ENCODE measurements at places on chromosomes 16 and 17. TPM values are rescaled to one million over a fixed set of nuclear protein-coding genes. Genes with fewer than 3 reads are reported as not detected.
A peak's percentile ranks its signal among the peaks of the same experiment; 100 is the strongest.

DNA sequence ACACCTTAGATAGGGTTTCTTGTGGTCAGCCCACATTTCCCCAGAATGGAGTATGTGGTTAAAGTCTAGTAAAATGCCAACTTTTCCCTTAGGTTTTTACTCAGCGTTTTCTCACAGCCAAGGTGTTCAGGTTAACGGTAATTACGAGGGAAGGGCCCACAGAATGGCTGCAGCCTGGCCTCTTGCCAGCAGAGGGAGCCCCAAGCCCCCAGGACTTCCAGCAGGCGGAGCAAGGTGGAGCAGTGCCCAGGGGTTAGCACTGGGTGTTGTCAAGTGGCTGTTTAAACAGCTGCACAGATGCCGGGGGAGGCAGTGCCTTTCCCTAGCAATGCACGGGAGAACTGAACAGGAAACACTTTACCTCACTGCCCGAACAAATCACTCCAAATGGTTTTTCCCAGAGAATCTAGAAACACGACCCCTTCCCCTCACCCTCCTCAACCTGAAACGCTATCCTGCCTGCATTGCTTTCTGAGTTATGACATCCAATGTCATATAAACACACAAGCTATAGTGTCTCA is 6.6 kb downstream of the PHB1 start:
- peak; percentile 80 for DNase-seq
- H3K27me3 ChIP-seq = no peaks in the 10 kb centered on the region
- peaks cover 90% of the 10 kb centered on the region for H3K36me3 ChIP-seq
- H3K27ac ChIP-seq = no peak overlapping the region
- H3K4me1 ChIP-seq = peaks cover 18% of the 10 kb centered on the region
- no peak overlapping the region for H3K4me3 ChIP-seq

GRCh38 chr17:65446043-65446442 is 115.4 kb downstream of the AXIN2 start:
- H3K36me3 ChIP-seq = no peaks in the 10 kb centered on the region
- H3K27me3 ChIP-seq = no peaks in the 10 kb centered on the region

DNA sequence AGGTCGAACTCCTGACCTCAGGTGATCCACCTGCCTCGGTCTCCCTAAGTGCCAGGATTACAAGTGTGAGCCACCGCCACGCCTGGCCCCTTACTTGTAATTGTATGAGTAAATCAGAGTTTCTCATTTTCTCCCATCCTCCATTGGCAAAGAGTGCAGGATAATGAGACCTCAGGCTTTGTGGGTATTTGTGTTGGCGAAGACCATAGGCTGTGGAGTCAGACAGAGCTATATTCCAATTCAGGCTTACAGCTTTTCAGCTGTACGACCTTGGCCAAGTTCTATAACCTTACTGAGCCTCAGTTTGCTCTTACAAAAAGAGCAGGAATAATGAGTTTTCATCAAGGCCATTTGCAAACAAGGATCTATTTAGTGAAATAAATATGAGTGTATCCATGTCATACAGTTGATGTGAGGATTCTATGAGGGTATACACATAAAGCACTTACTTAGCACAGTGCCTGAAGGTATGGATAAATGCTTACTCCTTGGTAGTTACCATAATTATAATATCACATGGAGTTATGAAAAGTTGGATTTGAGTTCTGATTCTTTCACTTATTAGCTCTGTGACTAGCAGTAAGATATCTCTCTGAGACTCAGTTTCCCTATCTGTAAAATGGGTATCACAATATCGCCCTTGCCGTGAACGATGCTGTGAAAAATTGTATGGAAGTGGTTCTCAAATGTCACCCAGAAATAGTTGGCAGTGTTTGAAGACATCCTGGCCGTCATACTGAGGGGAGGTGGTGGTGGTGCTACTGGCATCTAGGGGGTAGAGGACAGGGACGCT is 25.6 kb upstream of the CPPED1 start:
- H3K27ac ChIP-seq = no peak overlapping the region
- no peak for DNase-seq
- no peaks in the 10 kb centered on the region for H3K4me1 ChIP-seq
- no peaks in the 10 kb centered on the region for H3K36me3 ChIP-seq
- H3K4me3 ChIP-seq = no peak overlapping the region

PRSS53 gene
- 3.9 TPM for total RNA-seq

ADAMTS18 gene
- not detected for total RNA-seq

COG8 gene
- 19.3 TPM for total RNA-seq

SLC6A4 gene
- total RNA-seq = not detected

DNA sequence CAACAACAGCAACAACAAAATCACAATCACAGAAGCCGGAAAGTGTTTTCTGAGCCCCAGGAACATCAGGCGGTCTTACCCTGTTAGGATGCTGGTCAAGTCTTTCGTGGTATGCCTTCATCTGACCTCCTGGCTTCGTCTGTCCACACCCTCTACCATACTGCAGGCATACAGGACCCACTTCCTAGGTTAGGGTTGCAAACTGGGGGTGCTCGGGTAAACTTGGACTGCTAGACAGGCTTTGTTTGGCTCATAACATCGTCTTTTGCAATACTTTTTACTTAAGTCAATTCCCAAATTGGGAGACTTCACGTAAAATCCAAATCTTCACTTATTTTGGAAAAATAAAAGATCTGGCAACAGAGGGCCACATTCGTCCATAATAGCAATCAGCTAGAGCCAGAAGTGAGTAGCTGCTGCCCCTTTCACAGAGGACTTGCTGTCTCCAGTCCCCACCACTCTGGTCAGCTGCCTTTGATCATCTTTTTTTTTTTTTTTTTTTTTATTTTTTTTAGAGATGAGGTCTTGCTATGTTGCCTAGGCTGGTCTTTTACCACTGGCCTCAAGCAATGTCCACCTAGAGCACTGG is 30.0 kb downstream of the CHD9 start:
- no peaks in the 10 kb centered on the region for H3K36me3 ChIP-seq
- no peak overlapping the region for H3K27ac ChIP-seq
- H3K4me3 ChIP-seq = no peak overlapping the region
- DNase-seq = no peak
- no peaks in the 10 kb centered on the region for H3K27me3 ChIP-seq

DNA sequence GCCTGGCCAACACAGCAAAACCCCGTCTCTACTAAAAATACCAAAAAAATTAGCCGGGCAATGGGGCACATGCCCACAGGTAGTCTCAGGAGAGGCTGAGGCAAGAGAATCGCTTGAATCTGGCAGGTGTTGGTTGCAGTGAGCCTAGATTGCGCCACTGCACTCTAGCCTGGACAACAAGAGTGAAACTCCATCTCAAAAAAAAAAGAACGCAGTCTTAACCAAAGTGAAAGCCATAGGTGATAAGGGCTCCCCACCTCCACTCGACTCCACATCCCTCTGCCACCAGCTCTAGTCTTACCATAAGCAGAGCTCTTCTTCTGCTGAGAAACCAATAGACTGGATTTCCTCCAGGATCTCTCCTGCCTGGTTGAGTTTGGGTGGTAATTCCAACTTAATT is 266.0 kb downstream of the PHKB start:
- H3K27me3 ChIP-seq = no peaks in the 10 kb centered on the region
- H3K4me3 ChIP-seq = no peak overlapping the region
- H3K4me1 ChIP-seq = no peaks in the 10 kb centered on the region
- no peak for DNase-seq

GRCh38 chr17:79042421-79043190 is 18.6 kb downstream of the C1QTNF1 start:
- H3K4me3 ChIP-seq = no peak overlapping the region
- no peaks in the 10 kb centered on the region for H3K27me3 ChIP-seq

DNA sequence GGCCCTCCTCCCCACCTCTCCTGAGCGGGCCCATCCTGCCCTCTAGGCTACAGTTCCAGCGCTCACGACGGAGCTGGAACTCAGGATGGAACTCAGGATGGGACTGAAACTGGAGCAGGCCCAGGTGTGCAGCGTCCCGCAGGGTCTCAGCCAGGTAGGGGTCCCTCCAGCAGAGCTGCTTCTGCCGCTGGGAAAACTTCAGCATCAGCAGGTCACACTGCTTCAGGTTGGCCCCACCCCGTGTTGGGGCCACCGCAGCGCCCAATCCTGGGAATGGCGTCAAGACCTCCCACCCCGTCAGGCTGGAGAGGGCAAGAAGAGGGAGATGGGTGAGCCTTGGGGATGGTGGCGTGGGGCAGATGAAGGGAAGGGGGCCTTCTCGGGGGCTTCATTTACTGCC is 62.6 kb upstream of the TMEM97 start:
- H3K36me3 ChIP-seq = no peaks in the 10 kb centered on the region
- peaks cover 22% of the 10 kb centered on the region for H3K27me3 ChIP-seq
- no peak for DNase-seq
- peaks cover 8% of the 10 kb centered on the region for H3K4me1 ChIP-seq

KRTAP4-1 gene
- total RNA-seq = not detected

EVPLL gene
- total RNA-seq = not detected

DNA sequence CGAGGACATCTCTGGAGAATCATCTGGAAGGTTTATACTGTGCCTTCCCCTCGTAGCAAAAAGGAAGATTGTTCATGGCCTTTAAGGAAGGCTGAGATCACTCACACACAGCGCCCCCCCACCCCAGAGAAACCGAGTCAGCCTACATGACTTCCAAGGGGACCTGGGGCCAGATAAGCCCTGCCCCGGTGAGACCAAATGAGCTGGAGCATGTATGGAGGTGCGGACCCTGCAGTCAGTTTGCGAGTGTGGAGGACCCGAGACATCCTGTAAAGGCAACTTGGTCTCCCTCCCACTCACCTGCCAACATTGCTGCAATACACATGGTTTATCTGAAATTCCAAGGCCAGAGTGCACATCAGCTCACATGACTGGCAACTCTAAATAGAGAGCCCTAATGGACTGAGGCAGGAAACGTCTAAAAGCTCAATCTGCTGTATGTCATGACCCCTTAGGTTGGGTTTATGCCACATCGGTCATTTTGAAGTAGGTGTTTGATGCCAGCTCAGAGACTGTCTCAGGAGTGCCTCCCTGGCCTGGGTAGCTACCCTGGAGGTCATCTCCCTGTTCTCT is 233.6 kb downstream of the CPPED1 start:
- peaks cover 17% of the 10 kb centered on the region for H3K4me1 ChIP-seq
- DNase-seq = no peak
- no peak overlapping the region for H3K4me3 ChIP-seq
- no peaks in the 10 kb centered on the region for H3K27me3 ChIP-seq

CORO6 gene
- 2.8 TPM for total RNA-seq

NPW gene
- not detected for total RNA-seq

KRT27 gene
- not detected for total RNA-seq

- H3K4me3 ChIP-seq = no peak overlapping the region
- no peaks in the 10 kb centered on the region for H3K36me3 ChIP-seq
Observed at GRCh38 chr16:53059672-53060071, 4.9 kb downstream of the CHD9 start.

GRCh38 chr17:72430611-72431432 is 310.0 kb downstream of the SOX9 start:
- H3K4me1 ChIP-seq = no peaks in the 10 kb centered on the region
- H3K4me3 ChIP-seq = no peak overlapping the region
- no peaks in the 10 kb centered on the region for H3K36me3 ChIP-seq
- DNase-seq = no peak
- no peaks in the 10 kb centered on the region for H3K27me3 ChIP-seq

TMEM106A gene
- 6.3 TPM for total RNA-seq

RGS11 gene
- total RNA-seq = not detected

GRCh38 chr17:40563220-40564052 is 1.8 kb downstream of the CCR7 start:
- peak overlapping the region; percentile 100 for H3K27ac ChIP-seq
- peak; percentile 61 for DNase-seq
- peaks cover 86% of the 10 kb centered on the region for H3K4me1 ChIP-seq
- H3K36me3 ChIP-seq = peaks cover 35% of the 10 kb centered on the region

KRT33B gene
- not detected for total RNA-seq

DNA sequence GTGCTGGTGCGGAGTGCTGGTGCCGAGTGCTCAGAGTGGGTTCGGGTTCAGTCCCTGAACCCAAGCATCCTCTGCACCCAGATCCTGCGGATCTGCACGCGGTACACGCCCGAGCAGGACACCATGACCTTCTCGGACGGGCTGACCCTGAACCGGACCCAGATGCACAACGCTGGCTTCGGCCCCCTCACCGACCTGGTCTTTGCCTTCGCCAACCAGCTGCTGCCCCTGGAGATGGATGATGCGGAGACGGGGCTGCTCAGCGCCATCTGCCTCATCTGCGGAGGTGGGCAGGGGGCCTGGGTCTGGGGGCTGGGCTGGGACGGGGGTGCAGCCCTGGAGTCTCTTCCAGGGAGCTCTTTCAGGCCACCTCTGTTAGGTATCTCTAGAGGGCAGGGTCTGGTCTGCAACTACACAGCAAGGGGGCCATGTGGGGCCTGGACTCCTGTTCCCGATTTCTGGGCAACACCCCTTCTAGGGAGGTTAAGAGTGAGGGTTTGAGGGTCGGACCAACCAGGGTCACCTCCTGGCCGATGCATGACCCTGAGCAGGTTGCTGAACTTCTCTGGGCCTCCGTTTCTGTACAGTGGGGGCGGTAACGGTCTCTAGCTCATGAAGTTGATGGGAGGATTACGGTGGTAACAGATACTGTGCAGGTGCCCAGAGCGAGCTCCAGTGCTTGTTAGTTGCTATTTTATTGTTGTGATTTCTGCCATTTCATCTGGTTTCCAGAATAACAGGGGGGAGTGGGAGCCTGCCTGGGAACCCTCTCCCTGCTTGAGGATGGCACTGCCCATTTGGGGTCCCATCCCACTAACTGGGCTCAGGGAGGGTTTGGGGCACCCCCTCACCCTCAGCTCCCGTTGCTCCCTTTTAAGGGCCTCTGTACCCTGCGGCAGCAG is 10.1 kb downstream of the GJD3 start:
- H3K36me3 ChIP-seq = peaks cover 64% of the 10 kb centered on the region
- peaks cover 21% of the 10 kb centered on the region for H3K4me1 ChIP-seq
- no peak for DNase-seq
- H3K4me3 ChIP-seq = no peak overlapping the region

DNA sequence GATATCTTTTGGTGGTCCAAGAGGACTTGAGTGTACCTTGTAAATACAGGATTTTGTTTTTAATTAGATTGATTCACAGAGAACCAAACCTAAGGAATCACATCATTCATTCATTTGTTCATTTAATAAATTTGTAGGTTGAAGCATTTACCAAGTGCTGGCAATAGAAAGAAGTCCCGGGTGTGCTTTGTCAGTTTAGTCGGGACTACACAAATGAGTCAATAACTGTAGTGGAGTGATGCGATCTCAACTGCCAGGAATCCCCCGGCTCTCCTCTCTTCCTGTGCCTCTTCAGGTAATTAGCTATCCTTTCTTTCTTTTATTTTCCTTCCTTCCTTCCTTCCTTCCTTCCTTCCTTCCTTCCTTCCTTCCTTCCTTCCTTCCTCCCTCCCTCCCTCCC is 1.4 kb upstream of the WWOX start:
- H3K4me3 ChIP-seq = no peak overlapping the region
- no peak overlapping the region for H3K27ac ChIP-seq
- H3K4me1 ChIP-seq = peaks cover 29% of the 10 kb centered on the region
- peaks cover 5% of the 10 kb centered on the region for H3K27me3 ChIP-seq
- H3K36me3 ChIP-seq = no peaks in the 10 kb centered on the region

RAMP2 gene
- total RNA-seq = not detected

- peaks cover 14% of the 10 kb centered on the region for H3K4me1 ChIP-seq
- peaks cover 21% of the 10 kb centered on the region for H3K36me3 ChIP-seq
- DNase-seq = no peak
- no peak overlapping the region for H3K4me3 ChIP-seq
- H3K27me3 ChIP-seq = no peaks in the 10 kb centered on the region
Observed at GRCh38 chr16:48537275-48537674, 72.7 kb downstream of the N4BP1 start.

GRCh38 chr17:79728169-79728907 is 2.4 kb upstream of the ENPP7 start:
- H3K27ac ChIP-seq = no peak overlapping the region
- H3K27me3 ChIP-seq = no peaks in the 10 kb centered on the region
- DNase-seq = peak; percentile 74
- H3K4me3 ChIP-seq = peak overlapping the region; percentile 19
- peaks cover 29% of the 10 kb centered on the region for H3K4me1 ChIP-seq
- no peaks in the 10 kb centered on the region for H3K36me3 ChIP-seq

BIRC5 gene
- total RNA-seq = 0.39 TPM

CCL11 gene
- not detected for total RNA-seq
